Esophagus muscularis mucosa (tissue), 4 donors: ENCODE measurements at places on chromosomes 4 and X.

DNA sequence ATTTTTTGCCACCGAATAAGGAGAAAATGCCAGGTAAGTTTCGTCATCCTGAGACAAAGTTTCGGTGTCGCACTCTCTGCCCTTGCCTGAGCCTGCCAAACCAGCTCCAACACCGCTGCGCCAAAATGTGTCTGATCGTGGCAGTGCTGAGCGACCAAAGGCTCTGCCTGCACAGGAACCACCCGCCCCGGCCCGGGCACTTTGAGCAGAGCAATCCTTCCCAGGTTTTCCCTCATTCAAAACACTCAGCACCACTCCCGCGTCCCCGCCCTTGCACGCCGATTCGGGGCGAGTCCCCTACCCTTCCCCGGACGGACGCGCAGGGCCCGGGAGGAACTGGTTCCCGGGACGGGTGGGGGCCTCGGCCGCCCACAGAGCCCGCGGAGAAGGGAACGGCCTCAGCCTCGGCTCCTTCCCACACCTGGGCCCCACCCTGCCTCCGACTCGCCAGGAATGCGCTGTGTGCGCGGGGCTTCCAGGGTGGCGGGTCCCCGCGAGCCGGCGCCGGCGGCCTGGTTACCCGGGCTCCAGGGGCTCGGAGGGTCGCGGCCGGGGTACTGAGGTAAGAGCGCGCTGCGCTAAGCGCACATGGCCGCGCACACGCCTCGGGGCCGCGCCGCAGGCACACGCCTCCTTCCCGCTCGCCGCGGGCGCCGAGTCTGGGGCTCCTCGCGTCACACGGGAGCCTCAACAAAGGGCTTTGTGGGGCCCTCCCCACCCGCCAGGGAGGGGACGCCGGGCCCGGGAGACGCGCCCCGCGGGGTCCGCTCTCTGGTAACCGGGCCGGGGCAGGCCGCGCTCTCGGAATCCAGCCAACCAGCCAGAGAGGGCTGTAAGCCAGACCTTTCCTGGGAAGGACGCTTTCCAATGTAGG is at the start of gene C4orf36:
C4orf36 (minus strand) TSS at position 661 of the 874 bp plus-strand sequence. CDS start 902 bp downstream, outside the sequence.
- no peak for DNase-seq

DNA sequence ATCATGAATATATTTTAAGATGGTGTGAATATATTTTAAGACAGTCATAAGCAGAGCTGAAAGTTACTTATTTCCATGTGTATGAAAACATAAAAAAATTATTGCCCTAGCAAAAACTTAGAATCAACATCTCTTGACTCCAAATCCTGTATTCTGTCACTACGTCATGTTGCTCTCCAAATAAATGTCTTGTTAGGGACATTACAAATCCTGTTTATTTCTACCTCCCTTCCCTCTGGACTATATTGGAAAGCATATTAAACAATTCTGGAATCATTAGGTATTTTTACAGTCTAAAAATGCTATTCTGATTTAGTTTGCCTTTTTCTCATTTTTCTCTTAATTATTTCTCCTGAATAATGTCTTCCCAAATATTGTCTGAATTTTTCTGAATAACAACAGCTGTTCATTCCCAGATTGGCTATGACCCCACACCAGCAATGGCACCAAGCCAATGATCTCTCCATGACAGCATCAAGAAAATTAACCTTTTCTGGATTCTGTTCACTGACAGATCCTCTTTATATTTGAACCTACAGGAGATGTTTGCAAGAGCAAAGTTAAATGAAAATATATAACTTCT is 523.1 kb downstream of the IQCM start:
- DNase-seq: no peak

DNA sequence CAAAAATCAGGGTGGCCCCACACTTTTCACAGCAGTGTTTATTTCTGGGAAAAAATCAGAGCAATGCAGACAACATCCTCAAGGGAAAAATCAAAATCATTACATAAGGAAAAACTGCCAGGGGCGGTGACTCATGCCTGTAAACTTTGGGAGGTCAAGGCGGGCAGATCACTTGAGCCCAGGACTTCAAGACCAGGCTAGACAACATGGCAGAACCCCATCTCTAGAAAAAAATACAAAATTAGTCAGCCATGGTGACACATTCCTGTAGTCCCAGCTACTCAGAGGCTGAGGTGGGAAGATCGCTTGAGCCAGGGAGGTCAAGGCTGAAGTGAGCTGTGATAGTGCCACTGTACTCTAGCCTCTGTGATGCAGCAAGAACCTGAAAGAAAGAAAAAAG is 102.8 kb downstream of the NAF1 start:
- no peak for DNase-seq

- DNase-seq: peak; percentile 10
These were observed 19.4 kb downstream of the SORBS2 start for GRCh38 chr4:185792384-185793115.

GRCh38 chr4:64889906-64890610 is 480.8 kb upstream of the TECRL start:
- no peak for DNase-seq

- no peak for DNase-seq
These were observed 319 bp upstream of the MAGEH1 start for GRCh38 chrX:55451626-55451989.

GRCh38 chr4:42310358-42310757 is 86.9 kb upstream of the SHISA3 start:
- DNase-seq: no peak

- peak; percentile 26 for DNase-seq
These were observed 93.6 kb downstream of the TSPAN5 start for GRCh38 chr4:98564852-98565251.

- no peak for DNase-seq
These were observed 728.7 kb downstream of the IL1RAPL1 start for GRCh38 chrX:29315931-29316330.

DNA sequence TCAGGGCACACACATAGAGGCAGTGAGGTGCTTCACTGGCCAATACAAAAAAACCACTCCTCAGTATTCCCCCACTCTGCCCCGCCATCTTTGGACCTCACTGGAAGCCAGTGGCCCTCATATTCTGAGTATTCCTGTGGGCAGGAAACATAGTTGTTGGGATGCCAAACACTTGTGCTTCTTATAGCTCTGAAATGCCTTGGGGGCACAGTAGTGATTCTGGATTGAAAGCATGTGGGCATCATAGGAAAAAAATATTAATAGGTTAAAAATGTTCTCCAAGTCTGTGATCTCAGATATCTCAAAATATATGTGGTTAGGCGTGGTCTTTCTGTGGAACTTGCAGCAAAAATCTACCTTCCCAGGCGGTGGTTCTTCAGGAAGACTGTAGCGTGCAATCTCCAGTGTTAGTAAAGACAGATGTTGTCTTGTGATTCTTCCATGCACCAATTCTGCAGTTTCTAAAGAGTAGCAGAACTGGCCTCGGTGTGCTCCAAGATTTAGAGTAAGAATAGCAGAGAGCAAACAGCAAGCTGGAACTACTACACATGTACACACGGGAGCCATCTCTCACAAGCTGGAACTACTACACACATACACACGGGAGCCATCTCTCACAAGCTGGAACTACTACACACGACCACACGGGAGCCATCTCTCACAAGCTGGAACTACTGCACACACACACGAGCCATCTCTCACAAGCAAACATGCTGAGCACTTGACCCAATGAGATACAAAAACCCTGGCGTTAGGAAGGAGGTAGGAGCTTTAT is 8.0 kb upstream of the TENM3 start:
- peak; percentile 90 for DNase-seq

DNA sequence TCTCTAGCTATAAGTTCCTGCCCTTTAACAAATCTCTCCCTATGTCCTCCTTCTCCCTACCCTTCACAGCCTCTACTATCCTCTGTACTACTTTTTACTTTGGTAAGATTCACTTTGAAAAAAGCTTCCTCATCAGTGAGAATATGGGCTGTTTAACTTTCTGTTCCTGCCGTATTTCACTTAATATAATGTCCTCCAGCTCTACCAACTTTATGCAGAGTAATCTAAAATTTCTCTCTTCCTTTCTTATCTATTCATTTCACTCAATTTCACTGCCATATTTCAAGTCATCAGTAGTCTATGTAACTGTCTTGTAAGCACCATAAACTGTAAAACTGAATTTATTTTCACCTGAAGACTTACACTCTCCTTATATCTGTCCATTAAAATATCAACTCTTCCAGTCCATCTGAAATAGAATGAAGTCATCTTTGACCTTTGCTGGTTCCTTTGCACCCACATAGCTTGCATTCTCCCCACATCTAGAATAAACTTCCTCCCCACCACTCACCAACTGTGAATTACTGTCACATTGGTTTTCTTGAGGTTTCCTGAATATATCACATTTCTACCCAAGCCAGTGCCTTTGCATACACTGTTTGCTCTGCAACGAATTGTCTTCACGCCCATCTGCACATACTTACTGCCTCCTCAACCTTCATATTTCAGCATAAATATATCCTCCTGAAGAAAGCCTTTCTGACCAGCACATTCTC is 54.6 kb downstream of the ARAP2 start:
- no peak for DNase-seq

DNA sequence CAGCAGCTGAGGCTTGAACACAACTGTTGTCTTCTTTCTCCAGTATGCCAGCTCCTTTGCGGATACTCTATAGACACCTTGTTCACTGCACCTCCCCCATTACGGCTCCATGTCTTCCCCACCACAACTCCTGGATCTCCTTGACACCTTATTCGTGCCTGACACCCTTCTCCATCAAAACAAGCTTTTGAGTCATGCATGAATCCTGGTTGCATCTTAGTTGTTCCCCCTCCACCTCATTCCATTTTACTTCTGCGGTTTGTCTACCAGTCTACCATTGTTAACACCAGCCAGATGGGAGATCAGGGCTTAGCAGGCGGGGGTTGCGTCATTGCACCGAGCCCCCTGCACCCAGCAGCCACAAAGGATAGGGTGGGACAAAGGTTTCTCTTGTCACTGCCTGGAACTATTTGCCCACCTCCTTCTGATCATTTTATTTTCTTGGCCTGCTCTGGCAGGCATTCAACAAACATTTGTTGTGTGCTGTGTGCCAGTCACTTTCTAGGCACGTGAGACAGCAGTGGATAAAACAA is 2.0 kb upstream of the CDK16 start:
- no peak for DNase-seq

- no peak for DNase-seq
These were observed 54.7 kb downstream of the CD38 start for GRCh38 chr4:15832523-15833451.

- no peak for DNase-seq
These were observed 1.5 kb downstream of the TMEM156 start for GRCh38 chr4:39030725-39031124.

DNA sequence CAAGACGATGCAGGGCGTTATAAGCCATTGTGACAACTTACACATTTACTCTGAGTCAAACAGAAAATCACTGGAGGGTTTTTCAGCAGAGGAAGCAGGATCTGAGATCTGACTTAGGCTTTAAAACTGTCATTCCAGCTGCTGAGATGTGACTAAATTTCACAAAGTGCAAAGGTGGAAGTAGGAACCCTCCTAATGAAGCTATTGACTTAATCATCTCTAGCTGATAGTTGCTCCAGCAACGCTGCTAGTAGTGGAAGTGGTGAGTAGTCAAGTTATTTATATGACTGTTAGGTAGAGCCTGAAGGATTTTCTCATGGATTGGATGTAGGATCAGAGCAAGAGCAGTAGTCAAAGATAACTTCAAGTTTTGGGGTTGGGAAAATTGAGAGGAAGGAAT is 218.6 kb downstream of the GRID2 start:
- DNase-seq: no peak

GRCh38 chr4:145298885-145299284 is 118.5 kb upstream of the OTUD4 start:
- no peak for DNase-seq

- DNase-seq: no peak
These were observed 232.0 kb downstream of the UGT8 start for GRCh38 chr4:114830628-114831027.
